ENCODE measurements at places on chromosomes 6 and 20.

GRCh38 chr6:2916158-2916925 is 13.2 kb upstream of the SERPINB9 start:
- no peak for DNase-seq

DNA sequence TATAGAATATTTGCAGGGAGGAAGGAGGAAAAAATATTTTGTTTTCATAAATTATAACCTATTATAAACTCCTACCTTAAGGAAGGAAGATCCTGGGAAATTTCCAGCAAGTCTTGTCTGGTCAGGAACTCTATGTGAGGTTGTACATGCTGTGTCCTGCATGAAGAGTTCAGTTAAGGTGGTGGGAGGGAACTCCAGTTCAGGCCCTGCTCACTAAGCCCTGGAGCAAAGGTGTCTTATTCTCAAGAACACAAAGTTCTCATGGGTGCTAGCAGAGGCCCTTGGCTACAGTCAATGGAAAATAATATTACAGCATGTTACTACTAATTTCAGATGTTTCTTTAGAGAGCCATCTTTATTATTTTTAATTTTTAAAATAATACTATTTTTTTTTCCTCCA is 3.8 kb upstream of the OGFRL1 start:
- no peak for DNase-seq

- no peak for DNase-seq
These were observed 95.1 kb upstream of the MPC1 start for GRCh38 chr6:166477647-166478365.

GRCh38 chr6:15358579-15359327 is 112.9 kb downstream of the JARID2 start:
- DNase-seq = no peak

GRCh38 chr20:45484676-45485075 is 15.1 kb downstream of the WFDC2 start:
- DNase-seq = no peak

DNA sequence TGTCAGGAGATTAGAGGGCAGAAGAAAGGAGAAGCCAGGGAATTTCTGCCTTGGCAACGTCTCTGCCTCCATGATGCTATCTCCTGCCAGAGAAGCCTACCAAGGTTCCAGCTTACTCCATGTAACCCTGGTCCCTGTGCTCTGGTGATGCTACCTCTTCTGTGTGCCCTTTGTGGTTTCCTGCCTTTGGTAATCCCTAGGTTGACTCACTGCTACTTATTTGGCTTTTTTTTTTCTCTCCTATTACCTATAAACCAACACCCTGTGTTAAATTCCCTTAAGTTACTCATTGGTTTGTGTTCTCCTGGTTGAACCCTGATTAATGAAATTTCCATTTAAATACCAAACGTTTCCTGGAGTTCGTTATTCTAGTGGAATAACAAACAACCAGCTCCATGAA is 527.8 kb upstream of the FLRT3 start:
- no peak for DNase-seq

GRCh38 chr6:36135053-36135731 is 4.9 kb downstream of the MAPK13 start:
- DNase-seq = no peak

GRCh38 chr20:61525781-61526431 is 273.8 kb downstream of the CDH4 start:
- no peak for DNase-seq

DNA sequence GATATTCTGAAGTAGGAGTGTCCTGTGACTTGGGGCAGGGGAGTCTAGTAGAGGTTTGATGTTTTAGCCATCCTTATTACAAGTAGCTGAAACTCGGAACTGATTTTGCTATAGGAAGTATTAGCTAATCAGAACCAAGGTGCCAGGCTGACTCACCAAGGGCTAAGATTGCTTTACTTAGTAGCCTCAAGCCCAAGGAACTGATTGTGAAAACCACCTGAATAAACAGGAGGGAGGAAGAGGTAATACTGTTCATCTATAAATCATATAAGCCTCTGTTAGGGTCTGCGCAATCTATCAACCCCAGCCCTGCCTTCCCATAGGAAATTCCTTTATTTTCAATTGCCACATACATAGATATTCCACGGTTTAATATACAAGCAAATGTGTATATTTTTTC is 54.4 kb downstream of the GNAS start:
- no peak for DNase-seq

DNA sequence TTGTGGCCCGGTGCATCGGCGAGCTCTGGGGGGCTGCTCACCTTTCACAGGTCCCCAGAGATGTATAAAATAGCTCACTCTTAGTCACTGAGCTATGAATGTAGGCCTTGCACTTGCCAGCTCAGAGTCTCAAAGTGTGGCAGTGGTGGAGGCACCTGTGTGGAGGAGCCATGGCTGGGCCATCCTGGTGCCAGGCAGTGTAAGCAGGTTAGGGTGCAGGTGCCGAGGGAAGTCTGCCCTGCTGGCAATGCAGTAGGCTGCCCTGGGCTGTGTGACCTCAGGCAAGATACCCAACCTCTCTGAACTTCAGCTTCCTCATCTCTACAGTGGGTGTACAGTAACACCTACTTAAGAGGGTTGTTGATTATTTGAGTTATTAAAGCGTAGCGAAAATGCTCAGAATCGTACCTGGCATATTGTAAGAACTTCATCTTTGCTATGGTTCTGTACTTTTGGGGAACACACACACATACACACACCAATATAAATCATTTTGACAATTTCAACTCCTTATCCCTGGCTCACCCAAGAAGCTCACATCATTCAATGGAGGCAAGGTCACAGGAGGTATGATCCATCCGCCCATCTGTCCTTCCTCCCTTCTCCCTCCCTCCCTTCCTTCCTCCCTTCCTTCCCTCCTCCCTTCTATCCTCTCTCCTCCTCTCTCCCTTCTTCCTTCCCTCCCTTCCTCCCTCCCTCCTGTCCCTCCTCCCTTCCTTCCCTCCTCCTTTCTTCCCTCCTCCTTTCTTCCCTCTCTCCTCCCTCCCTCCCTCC is 66.8 kb upstream of the STX16 start:
- no peak for DNase-seq

DNA sequence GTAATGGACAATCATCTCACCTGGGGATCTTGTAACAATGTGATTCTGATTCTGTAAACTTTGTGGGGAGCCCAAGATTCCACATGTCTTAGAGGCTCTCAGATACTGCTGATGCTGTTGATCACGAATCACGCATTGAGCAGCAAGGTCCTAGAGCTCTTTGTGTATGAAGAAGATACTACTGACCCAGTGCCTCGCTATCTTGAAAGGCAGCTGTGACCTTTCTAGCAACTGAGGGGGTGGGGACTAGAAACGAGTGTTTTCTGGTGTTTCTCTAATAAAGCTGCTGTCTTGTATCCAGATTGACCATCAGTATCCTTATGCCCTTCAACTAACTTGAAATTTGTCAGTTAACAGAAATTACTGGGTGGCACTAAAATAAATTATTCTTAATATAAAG is 142.9 kb downstream of the MTHFD1L start:
- DNase-seq = no peak

- no peak for DNase-seq
These were observed 12.4 kb upstream of the MYL9 start for GRCh38 chr20:36528875-36529417.

GRCh38 chr6:152836523-152836922 is 85.9 kb downstream of the VIP start:
- DNase-seq = no peak

- no peak for DNase-seq
These were observed 43.1 kb upstream of the FOXP4 start for GRCh38 chr6:41502917-41503671.

- no peak for DNase-seq
These were observed 23.0 kb downstream of the ENTPD6 start for GRCh38 chr20:25218492-25218891.

- DNase-seq = no peak
These were observed 94.5 kb upstream of the BTN3A2 start for GRCh38 chr6:26270486-26270861.

GRCh38 chr6:73515204-73515655 is 5.6 kb downstream of the EEF1A1 start:
- DNase-seq = no peak

- DNase-seq = no peak
These were observed 315.6 kb upstream of the QKI start for GRCh38 chr6:163098827-163099479.

DNA sequence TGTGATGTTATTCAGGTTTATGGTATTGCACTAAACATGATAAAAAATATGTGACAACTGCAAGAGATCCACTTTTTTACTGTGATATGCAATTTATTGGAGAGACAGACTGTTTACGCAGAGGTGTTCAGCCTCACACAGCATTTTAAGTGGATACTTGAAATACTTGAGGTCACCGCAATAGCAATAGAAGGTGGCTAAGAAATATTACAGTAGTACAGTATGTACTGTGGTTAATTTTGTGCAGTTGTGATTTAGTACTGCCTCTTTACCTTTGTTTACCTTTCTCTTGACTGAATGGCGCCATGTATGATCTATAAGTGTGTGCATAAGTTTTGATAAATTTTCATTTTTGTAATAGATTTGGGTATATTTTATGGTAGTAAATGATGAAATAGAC is 17.4 kb downstream of the MACROD2 start:
- no peak for DNase-seq

DNA sequence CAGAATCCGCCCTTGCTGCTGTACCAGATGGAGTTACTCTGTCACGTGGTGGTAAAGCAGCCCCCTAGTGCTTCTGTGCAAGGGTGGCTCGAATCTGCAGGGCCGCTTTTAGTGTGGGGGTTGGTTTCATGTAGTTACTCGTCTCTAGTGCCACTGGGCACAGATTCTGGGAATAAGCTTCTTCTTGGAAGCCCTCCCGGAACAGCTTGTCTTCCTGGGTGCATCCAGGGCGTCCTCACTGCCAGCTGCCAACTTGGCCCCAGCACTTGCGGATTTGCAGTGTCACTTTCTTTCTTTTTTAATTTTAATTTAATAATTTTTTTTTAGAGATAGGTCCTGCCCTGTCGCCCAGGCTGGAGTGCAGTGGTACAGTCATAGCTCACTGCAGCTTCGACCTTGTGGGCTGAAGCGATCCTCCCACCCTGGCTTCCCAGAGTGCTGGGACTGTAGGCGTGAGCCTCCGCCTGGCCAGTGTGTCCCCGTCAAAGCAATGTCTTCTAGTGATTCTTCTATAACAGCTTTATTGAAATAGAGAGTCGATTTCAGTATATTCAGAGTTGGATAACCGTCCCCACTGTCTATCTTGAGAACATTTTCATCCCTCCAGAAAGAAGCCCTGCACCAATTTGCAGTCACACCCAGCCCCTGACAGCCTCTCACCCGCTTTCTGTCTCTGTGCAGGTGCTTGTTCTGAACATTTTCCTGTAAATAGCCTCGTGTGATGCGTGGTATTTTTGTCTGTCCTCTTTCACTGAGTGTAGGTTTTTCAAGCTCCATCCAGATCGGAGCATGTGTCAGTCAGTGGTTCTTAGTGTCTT is 25.9 kb downstream of the PYGB start:
- DNase-seq = no peak

DNA sequence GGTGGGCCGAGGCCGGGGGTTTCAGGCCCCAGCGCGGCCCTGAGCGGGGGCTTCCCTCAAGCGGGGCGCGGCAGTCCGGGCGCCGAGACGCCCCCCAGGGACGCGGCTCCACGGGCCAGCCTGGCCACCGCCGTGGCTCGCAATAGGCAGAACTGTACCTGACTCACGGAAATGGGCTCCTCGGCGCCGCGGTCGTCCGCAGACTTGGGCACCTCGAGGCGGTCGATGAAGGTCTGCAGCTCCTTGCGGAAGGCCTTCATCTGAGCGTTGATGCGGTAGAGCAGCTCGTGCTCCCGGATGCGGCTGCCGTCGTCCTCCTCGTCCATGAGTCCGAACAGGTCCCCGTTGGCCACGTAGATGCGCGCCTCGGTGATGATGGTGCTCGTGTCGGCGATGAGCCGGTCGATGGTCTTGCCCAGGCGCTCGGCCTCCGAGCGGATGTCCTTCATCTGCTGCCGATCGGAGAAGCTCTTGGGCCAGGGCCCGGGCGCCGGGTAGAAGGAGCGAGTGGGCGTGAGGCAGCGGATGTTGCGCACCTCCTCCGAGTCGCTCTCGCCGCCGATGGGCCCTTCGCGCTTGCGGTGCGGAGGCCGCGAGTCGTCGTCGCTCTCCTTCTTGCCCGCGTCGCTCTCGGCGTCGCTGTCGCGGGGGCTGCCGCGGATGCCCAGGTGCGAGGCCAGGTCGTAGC is 16.1 kb upstream of the KIAA0408 start:
- no peak for DNase-seq

GRCh38 chr20:47500554-47500953 is 1.1 kb upstream of the NCOA3 start:
- DNase-seq = no peak

GRCh38 chr6:108592371-108593337 is 31.9 kb downstream of the FOXO3 start:
- peak; percentile 67 for DNase-seq

- no peak for DNase-seq
These were observed 166.8 kb upstream of the FOXQ1 start for GRCh38 chr6:1144842-1145767.

DNA sequence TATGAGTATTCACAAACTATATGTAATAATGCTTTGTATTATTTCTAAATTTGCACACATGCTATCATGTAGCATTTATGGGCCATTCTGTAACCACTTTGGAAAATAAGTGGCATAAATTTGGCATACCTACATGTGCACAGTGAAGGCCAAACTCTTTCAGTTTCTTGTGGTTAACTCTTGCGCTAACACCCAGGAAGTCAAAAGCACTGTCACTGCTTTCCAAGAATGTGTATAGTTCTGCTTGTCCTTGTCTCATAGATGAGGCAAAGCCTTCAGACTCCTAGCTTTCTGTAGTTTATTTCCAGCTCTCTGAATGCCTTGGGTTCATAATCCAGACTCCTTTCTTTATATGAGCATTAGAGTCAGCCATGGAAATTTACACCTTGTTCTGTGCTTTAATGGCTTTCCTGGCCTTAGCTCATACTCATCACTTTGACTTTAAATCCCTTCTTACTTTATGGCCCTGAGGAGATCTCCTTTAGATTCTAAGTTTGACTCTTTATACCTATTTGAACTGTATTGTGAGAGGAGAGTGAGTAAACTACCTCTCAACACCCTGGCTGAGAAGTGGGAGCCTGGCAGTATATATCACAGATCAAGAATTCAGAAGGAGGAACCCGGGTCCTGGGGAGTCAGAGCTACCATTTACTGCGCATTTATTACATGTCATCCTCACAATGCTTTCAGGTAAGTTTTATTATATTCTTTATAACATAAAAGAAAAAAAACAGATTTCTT is 949 bp upstream of the SLC17A3 start:
- peak; percentile 19 for DNase-seq

- no peak for DNase-seq
These were observed 71.9 kb upstream of the SULF2 start for GRCh38 chr20:47857187-47857568.

All from CD4-positive, alpha-beta memory T cell (primary cell).